ENCODE measurements at places on chromosomes 2 and 18.

- no peaks in the 10 kb centered on the region for H3K4me1 ChIP-seq
- no peaks in the 10 kb centered on the region for H3K27me3 ChIP-seq
- H3K36me3 ChIP-seq = no peaks in the 10 kb centered on the region
- H3K4me3 ChIP-seq = no peak overlapping the region
- no peak overlapping the region for H3K27ac ChIP-seq
- DNase-seq = no peak
Observed at GRCh38 chr2:75954761-75955160, 244.0 kb upstream of the GCFC2 start.

- H3K27ac ChIP-seq = no peak overlapping the region
- H3K36me3 ChIP-seq = peaks cover 59% of the 10 kb centered on the region
- H3K4me3 ChIP-seq = no peak overlapping the region
Observed at GRCh38 chr2:230358305-230358704, 31.3 kb downstream of the SP140L start.

GRCh38 chr18:41096504-41096903, 858.5 kb upstream of the PIK3C3 start:
- H3K27me3 ChIP-seq = no peaks in the 10 kb centered on the region
- H3K27ac ChIP-seq = no peak overlapping the region
- no peak overlapping the region for H3K4me3 ChIP-seq
- DNase-seq = no peak
- H3K4me1 ChIP-seq = no peaks in the 10 kb centered on the region
- H3K36me3 ChIP-seq = no peaks in the 10 kb centered on the region

- peaks cover 15% of the 10 kb centered on the region for H3K27me3 ChIP-seq
- no peak for DNase-seq
- H3K36me3 ChIP-seq = no peaks in the 10 kb centered on the region
- no peak overlapping the region for H3K27ac ChIP-seq
- no peak overlapping the region for H3K4me3 ChIP-seq
Observed at GRCh38 chr2:39686456-39686855, 20.7 kb downstream of the TMEM178A start.

- peaks cover 42% of the 10 kb centered on the region for H3K36me3 ChIP-seq
- H3K27ac ChIP-seq = peak overlapping the region; percentile 41
- H3K27me3 ChIP-seq = no peaks in the 10 kb centered on the region
Observed at GRCh38 chr2:6945087-6945813, 28.0 kb downstream of the RNF144A start.

DNA sequence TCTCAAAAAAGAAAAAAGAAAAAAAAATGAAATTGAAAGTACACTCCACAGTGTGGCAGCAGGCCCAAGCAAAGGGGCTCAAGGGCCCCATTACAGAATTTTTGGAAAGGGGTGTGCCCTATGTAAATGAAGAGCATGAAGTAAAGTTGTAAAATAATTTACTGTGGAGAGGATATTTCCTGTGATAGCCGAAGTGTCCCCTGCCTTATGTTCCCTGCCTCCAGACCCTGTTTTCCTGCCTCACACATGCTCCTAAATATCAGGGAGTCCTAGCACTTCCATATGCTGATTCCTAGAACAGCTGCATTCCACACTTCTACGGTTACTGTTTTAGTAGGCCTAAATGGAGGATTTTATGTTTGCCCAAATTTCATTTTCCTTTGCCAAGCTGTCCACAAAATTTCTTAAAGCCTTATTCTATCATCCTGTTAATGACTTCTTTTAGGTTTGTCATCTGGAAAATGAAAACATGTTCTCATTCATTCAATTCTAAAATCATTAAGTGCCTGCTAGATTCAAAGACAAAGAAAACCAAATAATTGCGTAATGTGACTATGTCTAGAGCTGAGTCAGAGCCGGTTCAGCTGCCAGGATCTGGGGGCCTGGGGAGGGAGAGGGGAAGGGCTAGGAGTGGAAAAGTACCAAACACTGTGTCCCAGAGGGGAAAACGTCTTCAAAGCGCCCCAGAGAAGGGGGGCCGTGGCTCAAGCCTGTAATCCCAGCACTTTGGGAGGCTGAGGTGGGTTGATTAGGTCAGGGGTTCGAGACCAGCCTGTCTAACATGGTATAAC, 25.9 kb upstream of the IMPA2 start:
- no peak for DNase-seq
- no peaks in the 10 kb centered on the region for H3K27me3 ChIP-seq
- H3K4me1 ChIP-seq = no peaks in the 10 kb centered on the region
- H3K27ac ChIP-seq = no peak overlapping the region
- H3K36me3 ChIP-seq = peaks cover 14% of the 10 kb centered on the region
- H3K4me3 ChIP-seq = no peak overlapping the region

GRCh38 chr2:186031229-186031628, 292.6 kb downstream of the FSIP2 start:
- H3K27me3 ChIP-seq = no peaks in the 10 kb centered on the region
- no peak for DNase-seq
- peaks cover 29% of the 10 kb centered on the region for H3K36me3 ChIP-seq
- H3K27ac ChIP-seq = no peak overlapping the region

- no peak for DNase-seq
- no peaks in the 10 kb centered on the region for H3K36me3 ChIP-seq
- H3K27ac ChIP-seq = no peak overlapping the region
- H3K27me3 ChIP-seq = peaks cover 2% of the 10 kb centered on the region
Observed at GRCh38 chr18:58113337-58113736, 69.3 kb downstream of the NEDD4L start.

GRCh38 chr2:85132834-85133637, at the start of gene TCF7L1:
Gene TCF7L1, plus strand, starts transcription at chr2:85133392. Its CDS starts 293 bp downstream, at chr2:85133685.
- no peaks in the 10 kb centered on the region for H3K36me3 ChIP-seq
- peaks cover 63% of the 10 kb centered on the region for H3K27me3 ChIP-seq
- no peak within 1 kb of the TSS for H3K27ac ChIP-seq
- peak within 1 kb of the TSS; percentile 80 for H3K4me3 ChIP-seq
- DNase-seq = peak; percentile 20
- peaks cover 15% of the 10 kb centered on the region for H3K4me1 ChIP-seq

- peaks cover 21% of the 10 kb centered on the region for H3K27me3 ChIP-seq
- H3K4me3 ChIP-seq = no peak overlapping the region
- H3K4me1 ChIP-seq = no peaks in the 10 kb centered on the region
- no peak overlapping the region for H3K27ac ChIP-seq
- no peaks in the 10 kb centered on the region for H3K36me3 ChIP-seq
Observed at GRCh38 chr2:14720319-14720718, 87.8 kb downstream of the LRATD1 start.

DNA sequence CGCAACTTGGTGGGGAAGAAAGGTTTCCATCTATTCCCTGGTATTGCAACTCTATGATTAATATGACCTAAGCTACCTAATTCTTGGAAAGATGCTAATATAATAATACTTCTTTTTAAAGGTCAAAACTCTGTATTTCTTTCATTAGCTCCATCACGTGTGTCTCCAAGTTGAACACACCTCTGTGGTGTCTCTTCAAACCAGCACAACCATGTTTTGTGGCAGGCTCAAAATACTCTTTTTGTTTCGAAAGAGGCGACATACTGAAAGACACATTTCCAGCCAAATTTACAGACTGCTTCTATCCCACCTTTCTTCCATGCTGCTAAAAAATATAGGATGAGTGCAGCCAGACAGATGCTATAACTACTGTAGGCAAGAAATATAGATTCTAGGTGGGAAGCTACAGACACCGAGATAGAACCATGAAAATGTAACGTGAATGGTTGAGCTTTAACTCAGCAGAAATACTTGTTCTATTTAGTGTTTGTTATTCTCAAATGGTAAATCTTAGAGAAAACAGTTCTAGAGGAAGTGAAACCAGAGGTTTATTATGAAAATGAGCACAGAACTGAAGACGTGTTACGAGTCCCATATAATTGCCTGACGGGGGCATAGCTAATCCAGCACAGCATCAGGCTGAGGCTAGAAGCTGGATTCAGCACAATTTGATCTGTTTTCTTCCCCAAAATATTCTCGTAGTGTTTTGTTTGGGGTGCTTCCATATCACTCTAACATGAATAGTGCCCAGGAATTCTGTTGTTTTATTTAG, 991.5 kb upstream of the FANCL start:
- no peak for DNase-seq
- H3K27ac ChIP-seq = no peak overlapping the region
- H3K36me3 ChIP-seq = no peaks in the 10 kb centered on the region
- peaks cover 2% of the 10 kb centered on the region for H3K4me1 ChIP-seq

- no peak for DNase-seq
- H3K4me3 ChIP-seq = no peak overlapping the region
- H3K27me3 ChIP-seq = no peaks in the 10 kb centered on the region
- H3K36me3 ChIP-seq = no peaks in the 10 kb centered on the region
- no peaks in the 10 kb centered on the region for H3K4me1 ChIP-seq
- no peak overlapping the region for H3K27ac ChIP-seq
Observed at GRCh38 chr2:107303964-107304363, 418.0 kb upstream of the ST6GAL2 start.

DNA sequence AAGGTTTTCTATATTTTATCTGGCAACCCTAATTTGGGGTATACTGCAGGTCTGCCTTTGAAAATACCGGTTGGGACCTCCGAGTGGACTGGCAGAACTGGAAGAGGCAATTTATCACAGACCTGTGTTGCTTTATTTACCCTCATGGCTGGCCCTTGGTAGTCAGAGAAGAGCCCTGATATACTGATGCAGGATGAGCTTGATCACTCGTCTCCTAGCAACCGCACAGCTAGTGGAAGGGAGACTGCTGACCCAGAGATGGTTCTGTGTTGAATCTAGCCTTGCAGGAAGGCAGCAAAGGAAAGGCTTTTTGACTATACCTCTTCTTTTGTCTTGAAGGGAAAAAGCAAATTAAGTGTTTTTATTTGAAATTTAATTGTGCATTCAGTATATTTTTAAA, 154.7 kb downstream of the EML6 start:
- no peak overlapping the region for H3K27ac ChIP-seq
- H3K27me3 ChIP-seq = peaks cover 4% of the 10 kb centered on the region
- H3K4me3 ChIP-seq = no peak overlapping the region
- no peaks in the 10 kb centered on the region for H3K36me3 ChIP-seq
- H3K4me1 ChIP-seq = no peaks in the 10 kb centered on the region

DNA sequence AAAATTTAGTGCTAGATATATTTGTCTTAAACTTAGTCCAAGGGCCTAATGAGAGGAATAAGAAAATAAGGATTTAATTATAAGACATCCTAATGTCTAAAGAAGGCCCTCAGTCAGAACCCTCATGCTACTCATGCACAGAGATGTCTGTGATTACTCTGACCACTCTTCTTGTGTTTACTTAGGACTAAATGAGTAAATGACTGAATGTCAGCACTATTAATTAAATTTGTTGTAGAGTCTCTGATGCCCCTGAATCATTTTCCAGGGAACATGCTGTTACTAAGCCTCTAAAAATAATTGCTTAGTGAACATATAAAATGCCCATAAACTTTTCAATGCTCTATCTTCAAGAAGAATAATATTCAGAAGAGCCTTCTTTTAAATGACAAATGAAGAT, 32.4 kb downstream of the GULP1 start:
- no peak for DNase-seq
- H3K36me3 ChIP-seq = no peaks in the 10 kb centered on the region
- H3K27ac ChIP-seq = no peak overlapping the region
- no peak overlapping the region for H3K4me3 ChIP-seq

DNA sequence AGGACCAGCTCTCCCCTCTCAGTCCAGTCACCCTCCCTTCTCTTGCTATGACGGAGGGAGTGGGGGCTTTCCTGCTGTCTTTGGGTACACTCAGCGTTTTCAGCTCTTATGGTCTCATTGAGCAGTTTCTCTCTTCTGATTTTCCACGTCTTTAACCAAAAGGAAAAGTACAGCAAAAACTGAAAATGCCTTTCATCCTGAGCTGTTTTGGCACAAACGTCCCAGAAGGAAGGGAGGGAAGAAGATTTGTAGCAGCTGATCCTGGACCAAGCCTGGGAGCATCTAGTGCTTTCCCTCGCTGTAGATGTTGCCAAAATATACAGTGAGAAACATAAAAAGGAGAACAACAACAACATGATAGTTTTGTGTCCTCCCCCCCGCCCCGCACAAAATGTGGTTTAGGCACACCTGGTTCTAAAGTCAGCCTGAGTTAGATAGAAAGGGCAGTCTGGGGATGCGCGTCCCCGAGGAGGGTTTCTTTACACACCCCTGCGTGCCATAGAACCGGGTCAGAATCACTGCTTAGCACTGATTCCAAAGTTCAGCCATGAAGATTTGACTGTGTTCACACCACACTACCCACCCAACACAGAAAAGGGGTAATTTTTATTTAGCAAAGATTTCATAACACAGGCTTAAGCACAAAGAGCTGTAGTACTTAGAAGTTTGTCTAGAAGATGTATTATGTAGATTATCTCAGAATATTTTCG, 53.4 kb downstream of the SLC40A1 start:
- H3K4me3 ChIP-seq = no peak overlapping the region
- no peaks in the 10 kb centered on the region for H3K27me3 ChIP-seq
- no peak for DNase-seq
- no peaks in the 10 kb centered on the region for H3K36me3 ChIP-seq
- H3K27ac ChIP-seq = no peak overlapping the region

DNA sequence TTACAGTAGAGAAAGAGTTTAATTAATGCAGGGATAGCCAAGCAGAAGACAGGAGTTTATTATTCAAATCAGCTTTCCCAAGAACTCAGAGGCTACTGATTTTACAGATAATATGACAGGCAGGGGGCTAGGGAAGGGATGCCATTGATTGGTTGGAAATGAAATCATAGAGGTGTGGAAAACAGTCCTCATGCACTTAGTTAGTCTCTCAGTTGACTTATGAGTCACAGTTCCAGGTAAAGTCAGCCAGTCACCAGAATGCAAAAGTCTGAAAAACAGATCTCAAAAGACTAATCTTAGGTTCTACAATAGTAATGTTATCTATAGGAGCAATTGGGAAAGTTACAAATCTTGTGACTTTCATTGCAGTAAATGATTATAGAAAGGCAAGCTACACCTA, 676.4 kb upstream of the CHAC2 start:
- no peak for DNase-seq
- H3K4me1 ChIP-seq = no peaks in the 10 kb centered on the region
- no peak overlapping the region for H3K4me3 ChIP-seq
- no peaks in the 10 kb centered on the region for H3K36me3 ChIP-seq
- no peak overlapping the region for H3K27ac ChIP-seq
- no peaks in the 10 kb centered on the region for H3K27me3 ChIP-seq

DNA sequence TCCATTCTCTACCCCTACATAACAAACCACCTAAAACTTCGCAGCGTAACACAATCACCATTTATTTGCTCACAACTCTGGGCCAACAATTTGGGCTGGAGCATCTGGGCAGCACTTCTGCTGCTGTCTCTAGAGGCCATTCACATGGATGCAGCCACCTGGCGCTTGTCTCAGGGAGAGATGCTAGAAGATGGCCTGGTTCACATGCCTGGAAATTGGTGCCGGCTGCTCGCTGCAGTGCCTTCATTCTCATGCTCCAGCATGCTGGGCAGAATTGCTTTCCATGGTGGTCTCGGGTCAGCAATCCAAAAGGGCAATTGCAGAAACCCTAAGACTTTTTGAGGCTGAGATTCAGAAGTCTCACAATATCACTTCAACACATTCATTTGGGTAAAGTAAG, 157.4 kb downstream of the SUCLG1 start:
- no peak overlapping the region for H3K4me3 ChIP-seq
- no peak for DNase-seq
- H3K36me3 ChIP-seq = no peaks in the 10 kb centered on the region
- peaks cover 24% of the 10 kb centered on the region for H3K27me3 ChIP-seq

Measured in naive thymus-derived CD8-positive, alpha-beta T cell (primary cell).